ENCODE measurements at places on chromosomes 2 and 18.

GRCh38 chr2:129929321-129930290, 49.9 kb upstream of the RAB6C start:
- no peak for DNase-seq

DNA sequence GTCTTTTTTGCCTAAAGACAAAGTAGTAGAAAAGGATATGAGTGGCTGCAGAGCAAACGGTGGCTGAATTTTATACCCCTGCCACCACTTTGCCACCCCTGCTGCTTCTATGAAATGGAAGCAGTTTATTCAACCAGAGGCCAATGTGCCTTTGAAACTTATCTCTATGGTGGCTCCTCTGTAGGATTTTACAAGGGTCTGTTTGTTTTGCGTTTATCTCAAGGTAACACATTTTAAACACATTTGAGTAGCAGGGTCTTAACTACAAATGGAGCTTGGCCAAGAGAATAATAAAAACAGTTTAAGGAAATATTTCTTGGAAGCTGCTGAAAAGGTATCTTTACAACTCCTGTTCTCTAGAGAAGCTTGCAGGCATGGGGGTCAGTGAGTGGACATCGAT, 6.1 kb downstream of the ALLC start:
- no peak for DNase-seq

- no peak for DNase-seq
Measured at GRCh38 chr2:240861547-240861946, 7.1 kb upstream of the AGXT start.

DNA sequence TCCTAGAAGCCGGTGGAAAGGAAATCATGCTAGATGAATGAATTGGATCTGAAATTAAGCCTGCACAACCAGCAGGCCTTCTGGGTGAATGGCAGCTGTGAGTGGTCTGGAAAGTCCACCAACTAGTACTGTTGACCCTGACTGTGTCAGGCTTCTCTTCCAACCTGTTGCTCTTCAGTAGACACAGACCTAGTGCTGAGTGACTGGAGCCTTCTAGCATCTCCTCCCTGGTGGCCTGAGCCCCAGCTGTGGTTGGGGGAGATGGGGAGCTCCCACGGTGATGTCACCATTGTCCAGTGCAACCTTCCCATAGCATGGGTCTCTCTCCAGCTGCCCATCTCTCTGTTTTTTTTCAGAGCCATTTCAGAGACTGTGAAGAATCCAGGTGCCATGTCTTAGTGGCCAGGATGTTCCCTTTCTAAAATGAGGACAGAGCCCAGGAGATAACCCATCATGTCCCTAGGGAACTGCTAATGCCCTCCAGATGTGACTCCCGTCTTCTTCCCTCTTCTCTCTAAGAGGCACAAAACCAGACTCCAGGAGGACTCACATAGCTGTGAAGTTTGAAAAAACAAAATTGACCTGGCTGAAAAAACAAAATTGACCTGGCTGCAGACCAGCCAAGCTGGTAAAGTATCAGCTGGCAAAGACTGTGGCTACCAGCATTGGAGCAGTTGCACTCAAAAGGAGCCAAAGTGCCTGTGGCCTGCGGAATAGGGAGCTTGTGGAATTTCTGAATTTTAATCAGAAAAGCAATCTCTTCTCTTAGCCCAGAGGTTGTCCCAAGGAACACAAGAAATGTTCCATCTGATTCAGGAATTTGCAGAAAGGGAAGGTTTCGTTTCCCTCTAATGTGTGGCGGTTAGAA, 67.4 kb upstream of the RPL31 start:
- no peak for DNase-seq

DNA sequence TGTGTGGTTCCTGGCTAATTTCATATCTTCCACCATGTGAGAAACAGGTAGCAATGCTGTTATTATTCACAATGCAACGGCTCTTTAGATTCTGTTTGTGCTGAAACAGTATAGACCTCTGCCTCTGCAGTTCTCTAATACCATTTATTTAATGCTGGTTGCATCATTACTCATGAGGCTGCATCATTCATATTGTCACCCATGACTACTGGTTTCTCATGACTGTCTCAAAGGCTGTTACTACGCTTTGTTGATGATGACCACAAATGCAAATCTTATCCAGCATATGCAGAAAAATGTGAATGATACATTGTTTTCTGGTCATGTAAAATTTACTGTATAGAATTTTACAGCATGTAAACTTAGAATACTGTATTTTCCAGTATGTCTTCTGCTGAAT, 22.5 kb downstream of the CAVIN2 start:
- no peak for DNase-seq

DNA sequence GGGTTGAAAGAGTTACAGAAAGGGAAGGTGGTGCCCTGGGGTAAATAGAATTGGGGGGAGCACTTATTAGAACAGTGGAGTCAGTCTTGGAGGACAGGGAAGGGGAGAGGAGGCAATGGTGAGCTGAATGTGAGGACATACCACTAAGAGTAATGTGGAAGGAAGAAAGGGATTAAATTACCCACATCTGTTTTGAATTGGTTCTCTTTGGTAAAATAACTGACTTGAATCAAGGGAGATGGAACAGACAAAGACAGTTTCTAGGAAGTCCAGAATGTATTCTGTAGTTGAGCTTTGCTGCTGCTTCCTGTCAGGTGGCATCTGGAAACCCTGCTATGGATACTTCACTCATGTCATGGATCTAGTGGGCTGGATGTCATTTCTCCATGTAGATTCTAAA, 6.7 kb downstream of the SETBP1 start:
- DNase-seq: no peak

Data from central memory CD4-positive, alpha-beta T cell (primary cell).